Bronchial epithelial cell (primary cell): ENCODE measurements at places on chromosomes 16 and 17.
A peak's percentile ranks its signal among the peaks of the same experiment; 100 is the strongest.

DNA sequence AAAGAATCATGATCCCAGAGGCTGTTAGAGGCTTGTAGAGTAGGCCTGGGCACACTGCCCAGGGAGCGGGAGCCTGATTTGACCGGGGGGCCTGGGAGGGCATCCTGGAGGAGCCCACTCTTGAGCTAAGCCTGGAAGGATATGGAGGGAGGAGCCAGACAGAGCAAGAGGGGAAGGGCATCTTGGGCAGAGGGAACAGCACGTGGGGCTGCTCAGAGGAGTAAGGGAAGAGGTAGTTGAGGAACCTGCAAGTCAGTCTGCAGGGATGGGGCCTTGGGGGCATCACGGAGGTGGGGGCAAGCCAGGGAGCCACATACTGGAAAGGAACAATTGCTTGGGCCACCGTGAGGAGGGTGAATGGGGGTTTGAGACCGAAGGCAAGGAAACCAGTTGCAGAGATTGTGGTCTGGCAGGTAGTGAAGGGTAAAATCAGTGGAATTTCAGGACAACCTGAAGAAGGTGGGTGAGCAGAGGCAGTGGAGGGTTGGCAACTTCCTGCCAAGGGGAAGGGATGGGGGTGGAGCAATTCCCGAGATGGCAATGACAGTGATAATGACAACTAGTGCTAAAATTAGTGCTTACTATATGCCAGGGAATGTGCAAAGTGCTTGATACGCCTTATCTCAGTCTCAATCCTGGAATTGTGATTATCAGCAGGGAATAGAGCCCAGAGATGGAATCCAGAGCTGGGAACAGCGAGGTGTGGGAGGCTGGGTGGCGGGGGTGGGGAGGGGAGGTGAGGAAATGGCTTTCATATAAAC, 9.7 kb upstream of the RAI1 start:
- DNase-seq = no peak

DNA sequence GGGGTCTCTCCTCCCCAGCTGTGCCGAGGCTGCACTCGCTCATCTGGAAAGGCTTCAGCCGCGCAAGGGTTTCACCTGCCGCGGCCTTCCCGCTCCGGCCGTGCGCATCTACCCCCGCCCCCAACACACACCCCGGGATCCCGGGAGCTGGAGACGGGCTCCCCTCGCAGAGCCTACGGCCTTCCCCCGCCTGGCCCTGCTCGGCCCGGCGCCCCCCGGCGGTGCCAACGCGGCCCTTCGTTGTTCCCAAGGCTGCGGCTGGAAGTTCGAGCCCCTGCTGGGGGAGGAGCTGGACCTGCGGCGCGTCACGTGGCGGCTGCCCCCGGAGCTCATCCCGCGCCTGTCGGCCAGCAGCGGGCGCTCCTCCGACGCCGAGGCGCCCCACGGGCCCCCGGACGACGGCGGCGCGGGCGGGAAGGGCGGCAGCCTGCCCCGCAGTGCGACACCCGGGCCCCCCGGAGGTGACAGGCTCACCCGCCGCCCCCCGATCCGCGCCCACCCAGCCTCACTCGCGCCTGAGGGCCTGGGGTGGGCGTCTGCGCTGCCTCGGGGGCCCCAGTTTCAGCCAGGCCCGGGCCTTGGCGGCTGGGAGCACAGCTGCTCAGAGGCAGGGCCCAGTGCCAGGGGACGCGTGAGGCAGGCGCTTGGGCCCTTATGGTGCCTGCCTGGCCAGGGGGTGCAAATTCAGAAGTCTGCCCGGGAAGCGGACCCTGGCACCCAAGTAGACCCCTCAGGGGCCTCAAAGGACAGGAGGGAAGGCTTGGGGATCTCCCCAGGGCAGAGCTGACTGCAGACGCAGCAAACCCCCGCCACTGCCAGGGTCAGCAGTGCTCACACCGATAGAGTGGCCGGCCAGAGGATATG, 11.2 kb downstream of the GALK1 start:
- DNase-seq = no peak

- no peak for DNase-seq
Observed at GRCh38 chr17:41008811-41009210, at the start of gene KRTAP3-1. KRTAP3-1 (minus strand) TSS chr17:41009128; CDS start chr17:41009074, 54 bp downstream.

- DNase-seq = peak; percentile 58
Observed at GRCh38 chr17:42392692-42393415, 4.6 kb upstream of the STAT3 start.
